ENCODE measurements at places on chromosomes 11 and 22. TPM values are rescaled to one million over a fixed set of nuclear protein-coding genes. Genes with fewer than 3 reads are reported as not detected.

- peak; percentile 48 for DNase-seq
These were observed at the start of gene APBB1 for GRCh38 chr11:6419009-6419631. TSS of gene APBB1 (minus strand) at chr11:6419094. CDS start at chr11:6411347, 7,747 bp downstream.

DNA sequence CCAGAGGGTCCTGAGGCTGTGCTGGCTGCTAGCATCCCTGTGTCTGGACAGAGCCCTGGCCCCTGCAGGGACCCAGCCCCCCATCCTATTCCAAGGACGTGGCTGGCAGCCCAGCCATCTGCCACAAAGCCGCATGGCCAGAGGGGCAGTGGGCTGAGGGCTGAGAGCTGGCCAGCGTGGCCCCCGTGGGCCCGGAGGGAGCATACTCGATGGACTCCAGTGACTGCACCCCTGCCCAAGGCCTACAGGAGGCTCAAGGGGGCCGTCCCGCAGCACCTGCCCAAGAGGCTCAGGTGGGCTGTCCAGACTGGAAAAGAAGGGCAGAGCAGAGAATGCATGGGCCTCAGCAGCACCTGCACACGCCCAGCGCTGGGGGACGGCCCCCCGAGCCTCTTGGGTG lies 13.1 kb downstream of the TSPAN4 start:
- DNase-seq, result no peak

GRCh38 chr11:17343257-17343656 lies 8.3 kb upstream of the NCR3LG1 start:
- no peak for DNase-seq

- no peak for DNase-seq
These were observed 17.0 kb upstream of the OMP start for GRCh38 chr11:77085652-77086051.

GRCh38 chr11:12971955-12972354 lies 37.2 kb upstream of the RASSF10 start:
- DNase-seq, result no peak

- DNase-seq, result peak; percentile 2
These were observed 212.6 kb upstream of the NAV2 start for GRCh38 chr11:19499999-19500398.

GRCh38 chr11:121914508-121915059 lies 201.4 kb downstream of the BLID start:
- peak; percentile 75 for DNase-seq

- peak; percentile 29 for DNase-seq
These were observed 49.4 kb downstream of the MAML2 start for GRCh38 chr11:96293598-96294021.

- no peak for DNase-seq
These were observed 490.9 kb downstream of the SOX6 start for GRCh38 chr11:15865212-15865987.

- peak; percentile 18 for DNase-seq
These were observed 172.5 kb downstream of the CTTN start for GRCh38 chr11:70570693-70571395.

DNA sequence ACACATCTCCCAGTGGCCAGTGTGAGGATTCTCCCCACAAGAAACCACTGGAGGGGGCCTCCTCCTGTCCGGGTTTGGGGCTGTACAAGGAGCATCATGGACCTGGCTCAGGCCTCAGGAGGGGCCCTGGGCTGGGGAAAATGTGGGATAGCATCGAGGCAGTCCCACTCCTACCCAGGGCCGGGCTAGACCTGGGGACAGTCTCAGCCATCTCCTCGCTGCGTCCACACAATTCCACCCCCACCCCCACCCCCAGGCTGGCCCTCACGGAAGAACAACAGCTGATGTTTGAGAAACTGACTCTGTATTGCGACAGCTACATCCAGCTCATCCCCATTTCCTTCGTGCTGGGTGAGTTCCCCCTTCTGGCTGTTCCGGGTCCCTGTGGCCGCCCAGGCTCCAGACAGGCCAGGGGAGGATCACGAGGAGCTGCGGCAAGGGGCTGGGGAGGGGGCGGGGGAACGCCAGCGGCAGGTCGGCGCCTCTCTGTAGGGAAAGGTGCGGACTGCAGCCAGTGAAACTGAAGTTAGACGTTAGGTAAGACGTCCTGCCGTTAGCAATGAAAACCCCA lies 4.8 kb downstream of the BEST1 start:
- DNase-seq, result peak; percentile 39

CFAP300 gene
- 3.2 TPM for total RNA-seq

PRAME gene
- 62.6 TPM for total RNA-seq

All from RPMI7951 (cell line).